ENCODE measurements at places on chromosomes 3 and 15.

DNA sequence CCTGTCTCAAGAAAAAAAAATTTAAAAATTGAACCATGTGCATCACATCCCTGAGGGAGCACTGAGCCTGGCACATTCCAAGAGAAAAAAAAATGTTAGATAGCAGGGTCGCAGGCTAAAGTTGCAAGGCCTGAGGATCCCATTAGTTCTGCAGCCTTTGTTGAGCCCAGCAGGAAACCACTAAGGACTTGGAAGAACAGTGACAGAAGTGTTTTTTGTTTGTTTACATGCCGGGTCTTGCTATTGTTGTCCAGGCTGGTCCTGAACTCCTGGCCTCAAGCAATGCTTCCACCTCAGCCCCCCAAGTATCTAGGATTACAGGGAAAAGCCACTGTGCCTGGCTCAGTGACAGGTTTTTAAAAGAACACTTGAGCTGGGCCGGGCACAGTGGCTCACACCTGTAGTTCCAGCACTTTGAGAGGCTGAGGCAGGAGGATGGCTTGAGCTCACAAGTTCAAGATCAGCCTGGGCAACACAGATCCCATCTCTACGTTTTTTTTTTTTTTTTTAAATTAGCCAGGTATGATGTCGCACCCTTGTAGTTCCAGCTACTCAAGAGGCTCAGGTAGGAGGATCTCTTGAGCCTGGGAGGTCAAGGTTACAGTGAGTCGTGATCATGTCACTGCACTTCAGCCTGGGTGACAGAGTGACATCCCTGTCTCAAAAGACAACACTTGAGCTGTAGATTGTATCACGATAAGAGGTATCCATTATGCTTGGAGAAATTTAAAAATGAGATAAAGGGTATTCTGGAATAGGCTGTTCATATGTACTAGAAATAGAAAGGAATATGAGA lies 15.2 kb downstream of the CHAC1 start:
- no peak for DNase-seq

- no peak for DNase-seq
These were observed 117.7 kb downstream of the GOLIM4 start for GRCh38 chr3:167978071-167978470.

DNA sequence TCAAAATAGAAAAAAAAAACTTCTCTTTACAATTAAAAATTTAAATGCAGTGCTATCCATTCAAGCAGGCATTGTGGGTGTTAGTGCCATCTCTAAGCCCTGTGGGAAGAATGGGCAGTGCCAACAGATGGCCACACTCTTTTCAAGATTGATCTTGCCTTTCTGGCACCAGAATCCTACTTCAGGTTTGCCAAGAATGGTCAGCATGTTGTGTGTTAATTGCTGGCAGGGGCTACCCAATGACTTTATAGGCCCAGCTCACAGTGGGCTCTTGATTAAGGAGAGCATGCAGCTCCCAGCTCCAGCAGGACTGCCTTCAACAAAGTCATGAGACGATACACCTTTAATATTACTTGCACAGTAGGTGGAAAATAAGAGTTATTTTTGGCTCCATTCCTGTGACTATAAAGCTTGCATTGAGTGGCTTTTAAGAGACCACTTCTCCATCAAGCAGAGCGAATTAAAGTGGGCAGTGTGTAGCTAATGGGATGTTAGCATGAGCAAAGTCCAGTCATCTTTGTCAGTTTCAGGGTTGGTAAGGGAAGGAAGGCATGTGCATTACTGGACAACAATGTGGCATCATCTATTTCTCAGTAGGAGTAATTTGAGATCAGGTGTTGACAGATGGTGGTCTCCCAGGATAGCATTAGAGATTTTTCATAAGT lies 476.8 kb downstream of the C3orf38 start:
- DNase-seq = no peak

DNA sequence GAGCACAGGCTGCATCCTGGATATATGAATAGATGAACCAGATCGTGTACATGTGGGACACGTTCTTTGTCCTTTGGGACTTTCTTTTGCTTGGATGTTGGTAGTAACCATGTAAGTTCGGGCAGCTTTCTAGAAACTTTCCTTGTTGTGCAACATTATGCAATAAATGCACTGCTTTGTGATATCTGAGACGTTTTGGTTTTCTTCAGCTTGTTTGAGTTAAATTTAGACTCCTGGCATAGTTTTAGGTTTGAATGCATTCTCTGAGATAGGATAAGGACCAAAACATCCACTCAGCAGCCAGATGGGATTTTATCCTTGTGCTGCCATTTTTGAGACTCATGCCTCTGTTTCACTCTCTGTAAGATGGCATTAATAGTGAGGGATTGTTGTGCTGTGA lies 158.9 kb downstream of the IGF1R start:
- DNase-seq = no peak

- no peak for DNase-seq
These were observed at the start of gene ARNT2 for GRCh38 chr15:80404057-80404760. ARNT2 (plus strand) TSS chr15:80404382; CDS start chr15:80404516, 134 bp downstream.

DNA sequence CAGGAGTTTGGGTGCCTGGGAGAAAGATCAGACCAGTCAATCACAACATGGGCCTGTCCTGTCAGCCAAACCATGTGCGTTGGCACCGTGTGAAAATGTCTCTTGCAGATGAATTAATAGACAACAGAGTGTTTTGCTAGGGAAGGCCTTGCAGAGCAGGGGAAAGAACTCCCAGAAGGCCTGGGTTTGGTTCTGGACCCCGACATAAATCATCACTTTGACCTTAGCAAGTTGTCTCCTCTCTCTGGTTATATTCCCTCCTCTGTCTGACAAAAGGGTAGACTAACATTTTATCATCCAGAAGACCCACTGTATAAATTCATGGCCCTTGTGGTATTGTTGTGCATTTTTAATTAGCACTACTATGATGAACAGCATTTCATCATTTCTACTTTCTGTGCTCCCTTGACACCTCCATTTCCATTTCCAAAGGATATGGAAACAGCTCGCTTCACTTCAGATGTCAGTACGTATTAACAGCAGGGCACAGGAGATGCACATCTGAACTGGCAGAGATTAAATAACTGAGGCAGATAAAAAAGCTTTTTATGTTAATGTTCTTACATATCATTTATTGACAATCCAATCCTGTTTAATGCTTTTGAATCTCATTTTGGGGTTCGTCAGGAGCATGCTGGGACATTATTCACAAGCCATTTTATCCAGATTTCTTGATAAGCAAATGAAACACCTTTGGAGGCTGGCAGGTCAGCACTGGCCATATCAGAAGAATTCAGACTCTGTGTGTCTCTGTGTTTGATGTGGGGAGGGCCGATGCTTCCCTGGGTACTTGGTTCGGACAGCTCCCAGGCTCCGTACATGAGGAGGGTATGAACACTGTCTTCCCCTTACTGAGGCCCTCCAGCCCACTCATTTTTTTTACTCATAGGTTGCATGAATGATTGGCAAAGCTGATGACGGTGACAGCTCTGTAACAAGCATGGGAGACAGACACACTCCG lies 28.2 kb upstream of the IL12A start:
- DNase-seq = no peak

- no peak for DNase-seq
These were observed 22.2 kb upstream of the FBN1 start for GRCh38 chr15:48667701-48668100.

DNA sequence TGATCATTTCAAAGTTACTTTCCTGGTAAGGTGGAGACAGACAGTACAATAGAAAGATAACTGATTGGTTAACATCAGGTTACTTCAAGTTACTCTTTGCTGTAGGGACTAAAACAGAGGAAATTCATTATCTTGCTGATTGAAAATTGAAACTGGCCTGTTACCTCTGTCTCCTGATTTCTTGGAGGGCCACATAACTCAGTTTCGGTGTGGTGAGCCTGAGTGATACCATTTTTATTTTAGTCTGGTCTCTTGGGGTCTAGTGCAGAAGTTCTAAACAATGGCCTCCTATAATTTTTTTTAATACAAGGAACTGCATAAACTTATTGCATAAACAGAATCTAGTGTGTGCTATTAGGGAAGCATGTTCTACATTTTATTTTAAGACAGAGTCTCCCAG lies 1.2 kb upstream of the ICE2 start:
- no peak for DNase-seq

DNA sequence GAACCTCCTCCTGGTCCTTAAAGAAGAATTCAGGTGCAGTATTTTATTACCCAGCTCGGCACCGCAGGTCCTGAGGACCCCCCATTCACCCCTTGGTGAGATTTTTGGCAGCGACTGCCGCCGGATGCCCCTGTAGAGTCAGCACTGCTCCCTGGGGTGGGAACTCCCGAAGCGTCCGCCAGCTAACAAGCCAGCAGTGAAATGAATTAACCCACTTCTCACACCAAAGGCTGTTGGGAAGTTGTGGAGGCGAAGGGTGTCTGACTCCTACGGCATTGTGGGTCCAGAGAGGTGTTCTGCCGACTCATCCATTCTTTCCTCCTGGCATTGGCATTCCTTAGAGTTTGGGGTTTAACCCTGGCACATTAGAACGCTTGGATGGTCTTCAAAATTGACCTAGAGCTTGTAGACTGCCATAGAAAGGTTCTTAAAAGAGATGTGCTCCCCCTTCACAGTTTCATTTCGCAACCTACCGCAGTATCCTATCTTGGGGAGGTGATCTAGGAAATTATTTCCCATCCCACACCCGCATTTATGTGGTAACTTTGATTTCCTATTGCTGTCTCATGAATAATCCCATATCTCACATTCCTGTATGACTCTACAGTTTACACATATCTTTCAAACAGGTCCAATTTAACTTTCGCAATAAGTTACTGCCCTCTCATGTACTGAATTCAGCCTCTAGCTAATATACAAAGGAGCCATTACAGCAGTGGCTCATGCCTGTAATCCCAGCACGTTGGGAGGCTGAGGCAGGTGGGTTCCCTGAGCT lies 879 bp upstream of the EIF5A2 start:
- no peak for DNase-seq
